ENCODE measurements at places on chromosomes 2 and 18. TPM values are rescaled to one million over a fixed set of nuclear protein-coding genes. Genes with fewer than 3 reads are reported as not detected.
A peak's percentile ranks its signal among the peaks of the same experiment; 100 is the strongest.

- no peak for DNase-seq
These were observed 152.8 kb downstream of the EHBP1 start for GRCh38 chr2:62858231-62858832.

The CNGA3 gene
- not detected for total RNA-seq

DNA sequence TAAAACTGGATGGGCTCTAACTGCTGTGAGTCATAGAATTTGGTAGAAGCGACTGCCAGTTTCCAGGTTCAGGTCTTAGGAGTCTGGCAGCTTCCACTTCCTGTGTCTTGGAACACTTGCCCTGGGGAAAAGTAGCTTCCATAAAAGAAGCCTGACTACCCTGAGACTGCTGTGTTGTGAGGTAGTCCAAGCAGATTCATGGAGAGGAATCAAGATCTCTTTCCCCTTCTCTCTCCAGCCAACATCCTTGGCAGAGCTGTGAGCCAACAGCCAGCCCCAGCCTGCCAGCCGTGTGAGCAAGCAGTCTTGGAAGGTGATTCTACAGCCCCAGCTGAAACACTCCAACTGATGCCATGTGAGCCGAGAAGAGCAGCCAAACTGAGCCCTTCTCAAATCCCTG lies 33.7 kb downstream of the SLC20A1 start:
- DNase-seq: no peak

GRCh38 chr18:23765931-23766330 lies 76.7 kb downstream of the LAMA3 start:
- DNase-seq: no peak

DNA sequence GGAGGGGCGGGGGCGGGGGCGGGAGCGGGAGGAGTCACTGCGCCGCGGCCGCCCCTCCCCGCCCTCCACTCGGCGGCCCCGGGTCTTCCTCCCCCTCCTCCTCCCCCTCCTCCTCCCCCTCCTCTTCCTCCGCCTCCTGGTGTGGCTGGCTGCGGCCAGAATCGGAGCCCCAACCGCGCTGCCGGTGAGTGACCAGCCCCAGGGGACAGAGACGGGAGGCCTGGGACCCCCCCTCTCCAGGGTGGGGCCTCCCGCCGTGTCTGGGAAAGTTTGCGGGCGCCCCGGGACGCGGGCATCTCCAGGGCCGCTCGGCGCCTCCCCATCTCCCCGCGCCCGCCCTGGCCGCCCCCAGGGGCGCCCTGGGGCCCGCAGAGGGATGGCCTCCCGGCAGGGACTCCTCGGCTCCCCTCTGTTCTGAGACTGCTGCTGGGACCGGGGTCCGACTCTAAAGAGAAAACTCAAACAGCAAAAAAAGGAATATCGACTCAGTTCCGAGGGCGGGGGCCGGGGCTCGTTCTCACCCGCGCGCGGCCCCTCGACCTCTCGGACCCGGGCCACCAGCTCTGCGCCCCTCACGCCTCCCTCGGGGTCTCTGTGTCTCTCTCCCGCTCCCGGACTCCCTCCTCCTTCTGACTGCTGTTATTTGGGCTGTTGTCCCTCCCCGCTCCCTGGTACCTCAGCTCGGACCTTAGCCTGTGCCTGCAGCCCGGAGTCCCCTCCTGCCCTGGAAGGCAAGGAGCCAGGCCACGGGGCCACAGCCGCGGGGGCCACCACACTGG lies at the start of gene STON1:
STON1 (plus strand) TSS at position 122 of the 779 bp plus-strand sequence. CDS start 50,480 bp downstream, outside the sequence.
- DNase-seq: peak; percentile 74

GRCh38 chr2:56047136-56047535 lies 123.6 kb upstream of the EFEMP1 start:
- no peak for DNase-seq

- no peak for DNase-seq
These were observed 595.2 kb upstream of the HNMT start for GRCh38 chr2:137369106-137369505.

DNA sequence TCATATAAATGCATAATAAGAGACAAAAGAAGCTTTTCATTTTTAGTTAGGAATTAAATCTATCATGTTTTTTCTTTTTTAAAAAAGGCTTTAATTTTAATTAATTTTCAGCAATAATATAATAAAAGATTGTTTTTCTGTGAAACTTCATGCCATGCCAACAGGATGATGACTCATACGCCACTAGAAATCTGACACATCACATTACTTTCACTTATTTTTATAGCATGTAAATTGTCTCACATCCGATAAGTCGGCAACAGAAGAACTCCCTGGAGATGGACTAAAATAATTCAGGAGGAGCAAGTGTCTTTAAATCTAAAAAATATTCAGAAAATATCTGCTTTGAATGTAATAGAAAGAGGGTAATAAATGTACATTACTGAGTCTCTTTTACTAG lies 1024.2 kb upstream of the ACVR2A start:
- no peak for DNase-seq

- DNase-seq: no peak
These were observed 3.8 kb upstream of the CNNM4 start for GRCh38 chr2:96756788-96757476.

The CXCR2 gene
- total RNA-seq: not detected

DNA sequence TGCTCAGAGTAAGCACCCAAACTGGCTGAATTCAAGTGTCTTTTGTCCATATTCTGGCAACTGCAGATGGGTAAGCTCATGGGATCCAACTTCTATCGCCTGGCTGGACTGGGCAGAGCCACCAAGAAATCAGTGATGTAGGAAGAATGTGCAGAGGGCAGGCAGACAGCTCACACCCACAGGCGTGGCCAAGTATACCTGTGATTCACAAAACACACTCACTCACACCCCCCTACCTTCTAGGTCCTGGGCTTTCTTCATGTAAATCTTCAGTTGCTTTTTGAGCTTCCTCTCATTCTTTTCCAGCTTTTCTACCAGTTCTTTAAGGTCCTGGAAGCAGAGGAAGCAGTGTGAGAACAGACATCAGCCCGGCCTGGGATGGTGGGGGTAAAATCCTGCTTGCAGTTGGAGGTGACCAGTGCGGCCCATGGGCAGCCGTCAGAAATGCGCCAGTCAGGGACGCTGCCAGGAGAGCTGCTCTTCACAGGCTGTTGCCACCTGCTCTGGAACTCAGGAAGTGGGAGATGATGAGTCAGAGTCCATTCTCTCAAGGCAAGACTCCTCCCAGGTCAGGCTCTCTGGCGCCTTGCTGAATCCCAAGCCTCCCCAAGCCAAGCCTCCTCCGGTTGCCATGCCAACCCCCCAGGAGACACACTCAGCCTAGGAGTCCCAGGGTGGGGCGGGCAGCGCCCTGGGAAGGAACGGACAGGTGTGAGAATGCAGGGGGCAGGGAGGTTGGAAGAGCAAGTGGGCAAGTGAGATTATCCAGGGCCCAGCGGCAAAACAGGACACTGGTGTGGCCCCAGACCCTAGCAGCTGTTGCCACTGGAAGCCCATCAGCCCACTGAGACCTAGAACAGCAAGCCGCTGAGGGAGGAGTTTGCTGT lies 36.2 kb upstream of the ACAA2 start:
- DNase-seq: no peak

The GPR45 gene
- total RNA-seq: not detected

The ABCG5 gene
- total RNA-seq: not detected

DNA sequence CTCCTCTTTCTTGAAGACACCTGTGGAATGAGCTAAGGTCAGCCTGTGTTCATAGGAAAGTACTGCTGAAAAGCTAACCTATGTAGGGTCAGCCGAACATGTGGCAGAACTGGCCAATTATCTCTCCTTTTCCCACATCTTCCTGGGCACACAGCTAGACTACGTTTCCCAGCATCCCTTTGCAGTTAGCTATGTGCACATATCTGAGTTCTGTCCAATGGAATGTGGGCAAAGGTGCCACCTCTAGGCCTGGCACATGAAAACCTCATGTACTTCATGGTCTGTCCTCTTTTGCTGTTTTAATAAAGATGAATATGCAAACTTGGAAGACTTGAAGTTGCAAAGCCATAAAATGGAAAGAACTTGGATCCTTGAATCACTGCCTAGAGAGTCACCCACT lies 352.6 kb downstream of the TNS1 start:
- DNase-seq: no peak
